ENCODE measurements at places on chromosomes 13 and 19.

GRCh38 chr19:32563761-32564160 is 17.2 kb upstream of the PDCD5 start:
- DNase-seq, result no peak

- DNase-seq, result no peak
Observed at GRCh38 chr13:53121919-53122318, 93.3 kb downstream of the OLFM4 start.

DNA sequence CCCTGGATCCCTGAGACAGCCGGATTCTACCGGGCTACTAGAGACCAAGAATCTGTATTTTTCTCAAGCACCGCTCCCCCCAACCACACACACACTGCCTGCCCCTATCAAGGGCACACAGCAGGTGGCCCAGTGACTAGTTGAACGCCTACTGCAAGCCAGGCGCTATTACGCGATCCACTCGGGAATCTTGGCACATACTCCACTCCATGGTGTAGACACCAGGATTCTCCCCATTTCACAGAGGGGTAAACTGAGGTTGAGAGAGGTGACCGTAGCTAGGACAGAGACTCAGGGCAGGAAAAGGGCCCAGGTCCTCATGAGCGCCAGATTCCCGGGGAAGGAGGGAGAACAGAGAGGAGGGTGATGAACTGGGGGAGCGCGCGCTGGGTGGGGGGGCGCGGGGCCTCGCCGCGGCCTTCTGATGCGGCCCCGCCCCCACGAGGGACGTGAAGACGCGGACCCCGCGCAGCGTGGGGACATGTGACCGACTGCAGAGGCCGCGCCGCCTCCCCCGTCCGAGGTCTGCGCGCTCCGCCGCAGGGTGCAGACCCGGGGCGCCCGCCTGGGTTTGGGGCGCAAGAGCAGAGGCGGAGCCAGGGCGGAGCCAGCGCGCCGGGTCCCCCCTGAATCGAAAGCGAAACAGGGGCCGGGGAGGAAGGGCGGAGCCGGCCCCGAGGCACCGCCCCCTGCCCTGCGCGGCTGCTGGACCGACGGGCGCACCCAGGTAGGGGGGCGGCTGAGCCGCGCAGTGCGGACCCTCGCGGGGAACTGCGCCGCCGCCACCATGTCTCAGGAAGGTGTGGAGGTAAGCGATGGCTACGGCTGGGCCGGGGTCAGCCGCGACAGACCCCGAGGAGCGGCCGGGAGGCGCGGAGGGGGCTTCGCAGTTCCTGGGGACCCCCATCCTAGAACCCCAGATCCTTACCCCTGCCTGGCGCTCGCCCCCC is at the start of gene SHFL:
Gene SHFL (plus strand): TSS at position 677 of the 950 bp plus-strand sequence. CDS start 111 bp downstream, at position 788.
- DNase-seq, result peak; percentile 92

GRCh38 chr19:56596676-56597075 is 1.6 kb downstream of the ZNF71 start:
- DNase-seq, result no peak

GRCh38 chr19:53626976-53627375 is 4.8 kb upstream of the DPRX start:
- no peak for DNase-seq

GRCh38 chr19:51978882-51979281 is 7.8 kb downstream of the ZNF350 start:
- DNase-seq, result no peak

GRCh38 chr13:112111239-112111857 is 44.4 kb downstream of the SOX1 start:
- DNase-seq, result no peak

GRCh38 chr19:31586282-31586681 is 237.0 kb upstream of the TSHZ3 start:
- no peak for DNase-seq

GRCh38 chr19:28019901-28020300 is 1193.0 kb downstream of the UQCRFS1 start:
- DNase-seq, result no peak

DNA sequence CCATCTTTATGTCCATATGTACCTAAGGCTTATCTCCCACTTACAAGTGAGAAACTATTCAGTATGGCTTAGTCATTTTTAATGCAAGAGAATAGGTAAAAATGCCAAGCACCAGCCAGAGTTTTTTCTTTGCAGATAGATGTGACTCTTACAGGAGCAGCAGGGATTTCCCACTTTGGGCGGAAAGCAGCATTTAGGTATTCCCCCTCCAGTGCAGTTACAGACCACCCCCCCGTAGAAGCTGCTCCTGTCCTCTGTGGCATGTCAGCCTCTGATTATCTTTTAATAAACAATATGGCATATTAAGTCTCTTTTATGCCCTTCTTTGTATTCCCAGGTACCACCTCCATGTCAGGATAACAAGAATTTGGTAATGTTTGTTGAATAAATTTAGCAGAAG is 24.7 kb upstream of the USPL1 start:
- no peak for DNase-seq

DNA sequence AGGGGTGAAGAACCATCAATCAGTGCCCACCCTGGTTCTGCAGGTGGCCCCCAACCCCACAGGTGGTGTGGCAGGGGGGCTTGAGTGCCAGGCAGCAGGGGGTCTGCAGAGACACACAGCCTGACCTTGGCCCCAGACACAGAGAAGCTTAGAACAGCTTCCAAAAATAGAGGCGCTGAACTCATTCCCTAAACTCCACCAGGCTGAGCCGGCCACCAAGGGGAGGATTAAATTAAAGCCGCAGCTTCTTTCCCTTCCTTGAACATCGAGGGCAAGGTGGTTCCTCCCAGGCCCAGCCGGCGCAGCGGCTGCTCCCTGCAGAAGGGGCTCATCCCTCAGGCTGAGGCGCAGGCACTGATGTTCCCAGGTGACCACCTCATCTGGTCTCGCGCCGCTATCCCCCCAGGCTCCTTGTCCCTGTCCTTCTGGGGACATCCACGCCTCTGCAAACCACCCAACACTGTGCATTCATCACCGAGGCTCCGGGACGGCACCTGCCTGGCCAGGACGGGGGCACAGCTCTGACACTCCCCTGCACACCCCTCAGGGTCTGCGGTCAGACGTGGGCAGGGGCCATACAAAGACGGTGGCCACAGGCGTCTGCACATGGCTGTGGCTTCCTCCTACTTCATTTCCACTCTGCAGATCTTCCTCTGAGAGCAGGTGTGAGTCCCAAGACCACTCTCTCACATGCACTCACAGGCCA is 30.9 kb downstream of the LAMP1 start:
- DNase-seq, result no peak

GRCh38 chr19:12766051-12766521 is 9.3 kb downstream of the HOOK2 start:
- DNase-seq, result peak; percentile 96
